Endothelial cell of umbilical vein (primary cell): ENCODE measurements at places on chromosomes 1 and 21. TPM values are rescaled to one million over a fixed set of nuclear protein-coding genes. Genes with fewer than 3 reads are reported as not detected.

DNA sequence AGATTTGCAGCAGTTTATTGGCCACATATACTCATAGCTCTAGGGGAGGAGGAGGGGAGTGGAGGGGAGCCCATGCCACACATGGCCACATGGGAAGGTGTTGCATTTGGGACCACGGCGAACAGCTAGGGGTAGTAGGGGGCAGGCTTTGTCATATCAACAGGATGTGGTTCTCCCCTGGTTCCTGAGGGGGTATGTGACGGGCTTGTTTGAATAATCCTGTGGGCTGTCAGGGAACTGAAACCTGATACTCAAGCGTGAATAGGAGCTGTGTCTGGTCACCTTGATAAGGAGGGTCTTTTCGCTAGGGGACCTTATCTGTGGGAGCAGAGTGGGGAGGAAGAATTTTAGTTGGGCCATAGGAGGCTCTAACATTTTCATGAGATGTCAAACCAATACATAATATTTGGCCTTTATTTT, 264.7 kb downstream of the CTH start:
- no peak for DNase-seq

The BATF3 gene
- 0.25 and 1.9 TPM in 2 replicates for total RNA-seq

DNA sequence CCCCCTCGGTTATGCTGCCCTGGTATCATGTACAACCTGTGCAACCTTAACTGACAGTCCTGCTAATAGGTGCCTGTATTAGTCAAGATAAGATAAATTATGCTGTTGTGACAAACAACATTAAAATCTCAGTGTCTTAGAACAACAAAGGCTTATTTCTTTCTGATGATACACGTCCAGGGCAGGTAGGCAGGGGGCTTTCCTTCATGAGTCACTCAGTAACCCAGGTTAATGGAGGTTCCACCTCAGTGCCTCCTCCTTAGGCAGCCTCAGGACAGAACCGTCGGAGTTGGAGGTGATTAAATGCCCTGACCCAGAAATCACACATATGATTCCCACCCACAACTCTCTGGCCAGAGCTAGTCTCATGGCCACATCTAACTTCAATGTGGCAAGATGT, 94.6 kb upstream of the CASZ1 start:
- DNase-seq = no peak

The PRELP gene
- not detected in 2 replicates for total RNA-seq

DNA sequence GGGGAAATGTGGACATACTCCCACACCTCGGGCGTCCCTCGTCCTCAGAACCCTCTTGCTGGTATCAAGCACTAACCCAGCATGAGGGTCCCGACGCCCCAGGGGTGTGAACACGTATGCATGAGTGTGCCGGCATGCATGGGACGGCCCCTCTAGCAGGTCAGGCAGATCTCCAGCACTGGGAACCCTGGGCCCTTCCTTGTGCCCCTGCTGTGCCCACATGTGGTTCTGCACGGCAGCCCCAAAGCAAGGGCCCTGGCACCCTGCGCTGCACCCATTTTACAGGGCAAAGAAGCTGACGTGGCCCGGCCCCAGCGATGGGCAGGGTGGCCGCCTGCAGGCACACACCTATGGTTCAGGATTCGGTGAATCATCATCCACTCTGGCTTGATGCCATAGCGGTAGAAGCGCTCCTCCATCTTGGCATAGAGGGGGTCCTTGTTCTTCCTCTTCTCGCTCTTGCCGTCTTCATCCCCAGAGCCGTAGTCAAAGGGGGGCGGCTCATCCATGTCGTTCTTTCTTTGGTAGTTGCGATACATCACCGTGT, 34.2 kb downstream of the CHD5 start:
- no peak for DNase-seq

The PKN2 gene
- 47.3 and 49.1 TPM in 2 replicates for total RNA-seq

DNA sequence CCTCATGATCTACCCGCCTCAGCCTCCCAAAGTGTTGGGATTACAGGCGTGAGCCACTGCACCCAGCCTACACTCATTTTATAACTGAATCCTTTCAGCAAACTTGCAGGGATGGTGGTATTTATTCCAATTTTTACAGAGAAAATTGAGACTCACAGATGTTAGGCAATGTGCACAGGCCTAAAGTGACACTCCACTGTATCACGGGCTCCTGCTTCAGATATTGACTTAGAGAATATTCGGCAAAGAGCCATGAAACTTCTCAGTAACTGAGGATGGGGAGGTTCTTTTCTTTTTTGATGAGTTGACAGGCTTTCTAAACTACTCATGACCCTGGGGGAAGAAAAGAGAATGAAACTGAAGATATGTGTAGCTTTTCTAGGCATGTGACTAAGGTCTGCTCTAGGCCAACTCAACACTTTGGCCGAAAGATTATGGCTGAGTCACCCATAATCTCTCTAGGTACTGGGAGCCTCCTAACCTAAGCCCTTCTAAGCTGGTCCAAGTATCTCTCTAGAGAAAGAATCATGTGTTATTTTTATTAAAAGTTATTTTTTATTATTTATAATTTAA, 19.9 kb upstream of the PTCH2 start:
- no peak for DNase-seq

GRCh38 chr21:25528515-25528914, 78.8 kb downstream of the MRPL39 start:
- no peak for DNase-seq

The PYHIN1 gene
- not detected in 2 replicates for total RNA-seq

The CFAP74 gene
- total RNA-seq = not detected in 2 replicates

- DNase-seq = peak; percentile 47
Measured at GRCh38 chr1:20411196-20411980, 74.6 kb downstream of the CAMK2N1 start.

- no peak for DNase-seq
Measured at GRCh38 chr1:209106237-209106741, 477.2 kb upstream of the CAMK1G start.

The HAO2 gene
- total RNA-seq = not detected in 2 replicates

DNA sequence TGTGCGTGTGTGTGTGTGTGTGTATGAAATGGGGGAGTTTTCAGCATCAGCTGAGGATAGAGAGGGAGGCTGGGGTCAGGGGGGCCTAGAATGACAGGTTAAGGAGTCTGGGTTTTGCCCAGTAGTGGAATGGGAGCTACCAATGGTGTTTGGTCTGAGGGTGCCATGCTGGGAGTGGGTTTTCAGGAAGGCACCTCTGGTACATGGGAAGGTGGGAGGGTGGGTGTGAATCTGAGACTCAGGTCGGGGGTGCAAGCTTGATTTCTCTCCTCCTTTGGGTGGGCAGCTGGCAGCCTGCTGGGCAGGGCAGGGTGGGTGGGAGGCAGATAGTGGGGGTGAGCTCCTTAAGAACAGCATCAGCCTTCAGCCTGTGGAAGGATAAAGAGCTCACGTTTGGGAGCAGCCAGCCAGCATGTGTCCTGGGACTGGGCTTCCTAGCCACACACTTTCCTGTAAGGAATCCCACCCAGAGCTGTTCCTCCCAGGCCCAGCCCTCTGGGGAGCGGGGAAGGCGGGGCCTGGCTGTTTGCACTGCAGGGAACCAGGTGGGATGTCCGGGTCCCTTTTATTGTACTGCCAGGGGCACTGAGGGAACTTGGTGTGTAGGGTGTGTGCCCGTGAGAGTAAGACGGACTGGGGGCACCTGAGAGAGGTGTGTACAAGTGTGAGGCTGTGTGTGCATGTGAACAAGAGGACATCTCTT, 152.8 kb downstream of the FOXD2 start:
- DNase-seq = no peak
